DMS 273 treated with DMSO at 0.1 percent for 48 hours (cell line): ENCODE measurements at places on chromosomes 1 and 21.

GRCh38 chr1:187264995-187265602 is 436.4 kb downstream of the PLA2G4A start:
- DNase-seq, result peak; percentile 74

GRCh38 chr1:61368876-61369275 is 286.5 kb downstream of the NFIA start:
- DNase-seq, result no peak

DNA sequence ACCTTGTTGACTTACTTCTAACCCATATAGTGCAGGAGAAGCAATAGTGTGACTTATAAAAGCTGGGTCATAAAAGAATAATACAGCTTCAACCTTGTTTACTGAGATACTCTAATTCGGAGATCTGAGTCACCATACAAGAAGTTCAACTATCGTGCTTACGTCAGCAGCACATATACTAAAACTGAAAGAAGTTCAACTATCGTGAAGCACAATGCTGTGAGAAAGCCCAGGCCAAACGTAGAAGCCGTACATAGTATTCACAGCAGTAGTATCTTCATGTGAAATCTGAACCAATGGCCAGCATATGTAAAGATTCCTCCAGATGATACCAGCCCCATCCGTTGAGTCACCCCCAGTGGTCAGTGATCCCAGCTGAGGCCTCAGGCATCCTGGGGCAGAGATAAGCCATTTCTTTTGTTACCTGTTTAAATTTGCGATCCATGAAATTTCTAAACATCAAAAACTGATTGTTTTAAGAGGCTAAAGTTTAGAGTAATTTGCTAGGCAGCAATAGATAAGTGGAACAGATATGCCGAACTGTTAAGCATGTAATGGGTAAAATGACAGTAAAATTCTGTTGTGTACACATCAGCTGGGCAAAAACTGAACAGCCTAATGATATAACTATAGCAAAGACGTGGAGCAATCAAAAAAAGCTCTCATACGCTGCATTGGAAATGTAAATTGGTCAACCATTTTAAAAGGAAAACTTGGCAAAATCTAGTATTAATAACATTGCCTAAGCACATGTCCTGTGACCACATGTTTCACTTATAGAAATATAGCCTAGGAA is 53.9 kb upstream of the SAMD13 start:
- no peak for DNase-seq

GRCh38 chr1:223227031-223227430 is 84.0 kb upstream of the TLR5 start:
- DNase-seq, result no peak

GRCh38 chr1:22364326-22364650 is 87.4 kb upstream of the ZBTB40 start:
- no peak for DNase-seq

DNA sequence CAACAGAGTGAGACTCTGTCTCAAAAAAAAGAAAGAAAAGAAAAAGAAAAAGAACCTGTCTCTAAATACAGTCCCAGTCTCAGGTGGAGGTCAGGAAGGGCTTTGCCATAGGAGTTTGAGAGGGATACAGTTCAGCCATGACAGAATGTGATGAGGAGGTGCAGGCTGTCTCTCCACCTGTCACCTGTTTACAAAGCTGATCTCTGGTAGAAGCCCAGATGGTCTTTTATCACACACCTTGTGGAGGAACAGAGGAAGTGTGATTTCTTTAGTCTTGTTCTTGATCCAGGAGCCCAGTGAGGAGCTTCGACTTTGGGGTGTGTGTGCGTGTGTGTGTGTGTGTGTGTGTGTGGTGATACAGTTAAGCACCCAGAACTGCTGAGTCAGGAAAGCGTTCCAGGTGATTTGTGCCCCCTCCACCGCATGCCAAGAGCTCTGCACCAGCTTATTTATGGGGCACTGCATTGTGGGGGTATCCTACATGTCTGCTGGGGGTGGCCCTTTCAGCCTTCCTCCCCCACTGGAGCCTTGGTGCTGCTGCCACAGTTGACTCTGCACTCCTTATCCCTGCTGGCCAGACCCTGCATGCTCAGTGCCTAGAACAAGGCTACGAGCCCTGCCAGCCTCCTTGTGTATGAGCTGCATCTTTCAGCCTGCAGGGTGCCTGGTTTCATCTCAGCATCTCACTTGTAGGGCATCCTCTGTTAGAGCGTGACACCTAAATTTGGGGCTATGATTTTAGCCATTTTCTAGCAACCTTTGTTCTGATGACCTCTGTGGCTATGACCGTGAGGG is 19.3 kb downstream of the DOP1B start:
- no peak for DNase-seq

DNA sequence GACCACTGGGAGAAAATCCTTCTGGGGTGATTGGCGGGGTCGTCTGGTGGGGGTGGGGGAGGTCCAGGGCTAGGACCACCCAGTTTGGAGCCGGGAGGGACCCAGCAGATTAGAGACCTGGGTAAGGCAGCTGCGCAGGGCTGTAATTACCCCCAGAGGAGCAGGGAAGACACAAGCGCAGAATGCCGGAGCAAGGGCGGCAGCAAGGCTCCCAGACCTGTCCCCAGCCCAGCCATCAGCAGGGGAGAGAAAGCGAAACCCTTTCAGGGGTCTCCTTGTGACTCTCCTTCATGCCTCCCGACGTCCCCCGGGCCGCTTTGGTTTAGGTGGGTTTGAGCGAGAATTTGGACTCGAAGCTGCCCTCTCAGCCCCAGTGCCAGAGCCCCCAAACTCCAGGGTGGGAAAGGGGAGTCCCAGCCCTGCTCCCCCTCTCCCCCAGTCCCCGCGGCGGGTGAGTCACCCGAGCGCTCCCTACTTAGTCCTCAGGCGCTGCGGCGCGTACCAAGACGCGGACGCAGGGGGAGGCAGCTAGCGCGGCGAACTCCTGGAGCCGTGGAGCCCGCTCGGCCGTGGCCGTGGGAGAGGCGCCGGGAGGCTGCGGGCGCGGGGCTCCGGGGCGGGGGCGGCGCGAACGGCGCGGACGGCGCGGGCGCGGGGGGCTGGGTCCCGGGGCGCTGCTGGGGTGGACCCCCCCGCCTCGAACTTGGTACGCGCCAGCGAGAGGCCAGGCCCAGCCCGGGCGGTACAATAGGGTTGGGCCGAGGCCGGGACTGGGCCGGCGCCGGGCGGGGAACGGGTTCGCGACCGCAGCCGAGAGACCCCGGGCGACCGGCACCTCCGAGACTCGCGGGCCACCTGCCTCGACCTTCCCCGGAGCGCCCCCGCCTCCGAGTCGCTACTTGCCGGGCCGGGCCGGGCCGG is at the start of gene MAP7D1:
Gene MAP7D1 (plus strand): TSS at position 753 of the 921 bp plus-strand sequence. CDS start 258 bp downstream, outside the sequence.
- peak; percentile 42 for DNase-seq

- no peak for DNase-seq
Observed at GRCh38 chr1:179143322-179143721, 61.5 kb downstream of the TOR3A start.

GRCh38 chr1:29439615-29440014 is 203.3 kb downstream of the PTPRU start:
- no peak for DNase-seq

DNA sequence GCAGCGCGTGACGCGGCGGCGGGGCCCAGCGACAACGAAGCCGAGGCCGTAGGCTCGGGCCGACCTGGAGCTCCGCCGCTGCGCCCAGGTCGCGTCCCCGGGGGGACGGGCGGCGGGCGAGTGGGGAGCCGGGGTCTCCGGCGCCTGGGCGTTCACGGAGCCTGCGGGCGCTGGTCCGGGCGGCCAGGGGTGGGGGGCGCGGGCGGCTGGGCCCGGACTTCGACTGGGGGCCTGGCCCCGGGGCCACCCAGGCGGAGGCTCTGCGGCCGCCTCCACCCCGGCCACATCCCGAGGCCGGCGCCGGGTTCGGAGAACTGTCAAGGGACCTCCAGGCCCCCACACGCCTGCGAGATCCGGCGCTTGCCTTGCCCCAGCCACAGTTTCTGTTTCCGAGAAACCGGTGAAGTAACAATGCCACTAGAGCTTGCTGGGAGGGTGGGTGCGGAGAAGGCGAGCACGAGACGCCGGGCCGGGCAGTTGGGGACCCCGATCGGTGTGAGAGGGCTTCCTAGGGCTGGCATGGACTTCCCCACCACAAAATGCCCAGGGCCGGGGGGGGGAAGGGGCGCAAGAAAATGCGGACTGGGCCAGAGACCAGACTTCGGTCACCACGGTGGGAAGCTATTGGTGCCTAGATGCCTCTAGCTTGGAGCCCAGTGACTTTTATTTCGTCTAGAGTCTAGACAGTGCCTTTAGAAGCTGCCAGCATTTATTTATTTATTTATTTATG is 501 bp downstream of the FBXO6 start:
- DNase-seq, result no peak

DNA sequence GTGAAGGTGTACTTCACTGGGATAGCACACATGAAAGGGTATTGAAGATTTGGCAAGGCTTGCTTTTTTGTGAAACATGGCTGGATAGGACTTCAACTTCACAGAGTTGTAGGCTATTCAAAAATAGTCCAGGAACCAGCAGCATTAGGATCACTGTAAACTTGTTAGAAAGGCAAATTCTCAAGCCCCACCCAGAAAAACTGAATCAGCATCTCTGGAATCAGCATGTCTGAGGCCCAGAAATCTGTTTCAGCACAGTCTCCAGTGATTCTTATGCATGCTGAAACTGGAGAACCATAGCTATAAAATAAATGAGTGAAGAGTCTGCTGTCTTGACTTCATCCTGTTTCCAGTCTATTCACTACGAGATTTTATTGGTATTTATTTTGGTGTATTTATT is 8.1 kb upstream of the KRTAP21-3 start:
- no peak for DNase-seq

- no peak for DNase-seq
Observed at GRCh38 chr1:165484532-165484931, 39.6 kb upstream of the RXRG start.

GRCh38 chr1:46539972-46540371 is 11.5 kb downstream of the KNCN start:
- no peak for DNase-seq

GRCh38 chr1:22877980-22878379 is 94.7 kb downstream of the LACTBL1 start:
- DNase-seq, result no peak

DNA sequence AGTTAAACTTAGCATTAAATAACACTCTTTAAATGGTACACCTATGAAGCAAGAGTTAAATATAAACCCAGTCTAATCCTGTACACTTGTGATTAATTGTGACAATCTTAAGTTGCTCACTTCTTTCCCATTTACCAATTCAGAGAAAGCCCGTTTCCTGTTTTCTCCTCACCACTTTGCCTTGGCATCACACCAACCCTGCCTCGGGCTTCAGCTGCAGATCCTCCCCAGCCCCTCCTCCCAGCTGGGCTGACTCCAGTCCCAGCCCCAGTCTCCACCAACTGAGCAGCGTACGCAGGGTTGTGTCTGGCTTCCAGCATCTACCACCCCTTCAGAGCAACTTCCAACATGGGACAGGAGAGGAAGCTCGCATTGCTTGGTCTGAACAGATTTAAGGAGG is 4.1 kb downstream of the PYCR2 start:
- no peak for DNase-seq

GRCh38 chr1:170669107-170669445 is 5.1 kb downstream of the PRRX1 start:
- no peak for DNase-seq

GRCh38 chr1:72649991-72650390 is 367.7 kb upstream of the NEGR1 start:
- no peak for DNase-seq

GRCh38 chr1:79708646-79709265 is 702.2 kb upstream of the ADGRL4 start:
- no peak for DNase-seq

DNA sequence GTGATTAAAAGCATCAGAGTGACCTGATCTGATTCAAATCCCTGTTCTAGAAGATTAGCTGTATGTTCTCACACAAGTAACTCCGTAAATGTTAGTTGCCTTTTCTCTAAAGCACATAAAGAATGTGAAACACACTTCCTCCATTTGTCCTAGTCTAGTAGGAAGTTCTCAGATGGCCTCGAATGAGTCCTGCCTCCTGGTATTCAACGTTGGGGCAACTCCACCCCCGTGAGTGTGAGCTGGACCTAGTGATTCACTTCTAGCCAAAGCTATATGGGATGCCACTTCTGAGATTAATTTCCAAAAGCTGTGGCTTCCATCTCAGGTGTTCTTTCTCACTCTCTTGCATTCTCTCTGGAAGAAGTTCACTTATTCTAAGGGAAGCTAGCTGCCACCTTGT is 267.6 kb downstream of the GPATCH2 start:
- DNase-seq, result no peak

- no peak for DNase-seq
Observed at GRCh38 chr1:61320575-61320974, 238.2 kb downstream of the NFIA start.

DNA sequence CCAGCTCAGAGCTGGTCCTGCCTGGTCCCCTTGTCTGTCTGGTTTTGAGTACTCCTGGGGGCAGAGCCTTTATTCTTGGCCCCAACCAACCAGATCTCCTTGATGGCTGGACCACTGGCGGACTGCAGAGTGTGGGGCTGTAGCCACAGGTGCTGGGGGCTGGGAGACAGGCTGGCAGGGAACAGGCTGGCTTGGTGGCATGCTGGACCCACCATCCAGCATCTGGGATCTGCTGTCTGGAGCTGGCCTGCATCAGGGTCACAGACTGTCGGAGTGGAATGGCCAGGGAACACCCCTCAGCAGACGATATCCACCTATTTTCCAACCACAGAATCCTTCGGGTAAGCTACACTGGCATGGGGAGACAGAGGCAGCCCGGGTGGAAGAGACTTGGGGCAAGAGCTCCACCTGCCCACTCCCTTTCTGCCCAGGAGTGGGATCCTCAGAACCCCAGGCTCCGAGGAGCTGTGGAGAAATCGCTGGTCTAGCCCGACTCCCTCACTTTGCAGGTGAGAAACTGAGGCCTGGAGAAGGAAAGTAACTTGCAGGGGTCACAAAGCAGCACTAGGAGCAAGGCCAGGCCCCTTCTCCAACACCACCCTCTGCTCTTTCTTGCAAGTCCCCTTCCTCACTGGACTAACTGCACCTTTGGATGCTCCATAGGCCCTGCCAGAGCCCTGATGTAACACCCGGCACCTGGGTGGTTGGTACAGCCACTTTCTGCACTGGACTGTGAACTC is 40.6 kb downstream of the TNNT2 start:
- DNase-seq, result no peak

DNA sequence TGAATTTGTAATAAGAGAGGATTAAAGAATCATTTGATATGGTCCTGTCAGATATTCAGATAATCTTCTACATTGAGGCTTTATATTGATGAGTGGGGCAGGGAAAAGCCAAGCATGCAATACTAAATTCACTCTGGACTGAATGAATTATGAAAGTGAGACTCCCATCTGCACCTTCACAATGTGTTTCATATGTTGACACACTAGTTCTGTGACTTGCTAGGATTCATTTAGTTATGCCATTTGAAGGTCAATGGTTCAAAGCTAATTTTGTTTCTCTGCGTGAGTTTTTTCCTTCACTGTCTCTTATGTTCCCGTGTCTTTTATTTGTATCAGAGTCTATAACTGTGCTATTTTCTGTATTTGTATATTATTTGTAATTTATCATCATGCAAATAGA is 1332.5 kb downstream of the KCNT2 start:
- DNase-seq, result no peak

- DNase-seq, result no peak
Observed at GRCh38 chr1:12143631-12144155, 23.1 kb upstream of the TNFRSF1B start.

DNA sequence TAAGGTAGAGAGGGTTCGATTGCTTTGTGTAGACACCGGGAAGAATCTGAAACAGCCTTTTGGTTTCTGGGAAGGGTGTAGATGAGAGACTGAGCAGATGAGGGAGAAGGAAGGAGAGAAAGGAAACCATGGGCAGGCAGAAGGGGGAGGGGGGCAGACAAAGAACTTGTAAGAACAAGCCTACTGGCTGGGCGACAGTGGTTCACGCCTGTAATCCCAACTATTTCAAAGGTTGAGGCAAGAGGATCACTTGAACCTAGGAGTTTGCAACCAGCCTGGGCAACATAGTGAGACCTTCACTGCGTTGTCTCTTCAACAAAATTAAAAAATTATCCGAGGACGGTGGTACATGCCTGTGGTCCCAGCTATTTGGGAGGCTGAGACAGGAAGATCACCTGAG is 106.2 kb downstream of the TM2D1 start:
- DNase-seq, result no peak
